ENCODE measurements at places on chromosomes 16 and 17.

- peak; percentile 27 for DNase-seq
These were observed 296.3 kb upstream of the AXIN2 start for GRCh38 chr17:65857718-65858117.

DNA sequence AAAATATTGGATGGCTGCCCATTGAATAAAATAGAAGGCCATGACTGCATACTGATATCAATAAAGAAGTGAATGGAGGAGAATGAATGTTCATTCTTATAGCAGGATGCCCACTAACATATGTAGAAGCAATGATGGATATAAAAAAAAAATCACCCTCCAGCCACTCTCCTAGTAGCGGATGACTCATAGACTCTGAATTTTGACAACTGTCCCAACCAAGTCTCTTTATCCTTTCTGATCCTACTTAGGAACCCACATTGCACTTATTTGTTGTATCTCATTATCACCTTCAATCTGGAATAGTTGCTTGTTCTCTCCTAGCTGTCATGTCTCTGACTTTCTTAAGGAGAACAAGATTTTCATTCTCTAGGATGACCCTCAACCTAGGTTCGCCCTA is 429.9 kb downstream of the HS3ST3B1 start:
- no peak for DNase-seq

DNA sequence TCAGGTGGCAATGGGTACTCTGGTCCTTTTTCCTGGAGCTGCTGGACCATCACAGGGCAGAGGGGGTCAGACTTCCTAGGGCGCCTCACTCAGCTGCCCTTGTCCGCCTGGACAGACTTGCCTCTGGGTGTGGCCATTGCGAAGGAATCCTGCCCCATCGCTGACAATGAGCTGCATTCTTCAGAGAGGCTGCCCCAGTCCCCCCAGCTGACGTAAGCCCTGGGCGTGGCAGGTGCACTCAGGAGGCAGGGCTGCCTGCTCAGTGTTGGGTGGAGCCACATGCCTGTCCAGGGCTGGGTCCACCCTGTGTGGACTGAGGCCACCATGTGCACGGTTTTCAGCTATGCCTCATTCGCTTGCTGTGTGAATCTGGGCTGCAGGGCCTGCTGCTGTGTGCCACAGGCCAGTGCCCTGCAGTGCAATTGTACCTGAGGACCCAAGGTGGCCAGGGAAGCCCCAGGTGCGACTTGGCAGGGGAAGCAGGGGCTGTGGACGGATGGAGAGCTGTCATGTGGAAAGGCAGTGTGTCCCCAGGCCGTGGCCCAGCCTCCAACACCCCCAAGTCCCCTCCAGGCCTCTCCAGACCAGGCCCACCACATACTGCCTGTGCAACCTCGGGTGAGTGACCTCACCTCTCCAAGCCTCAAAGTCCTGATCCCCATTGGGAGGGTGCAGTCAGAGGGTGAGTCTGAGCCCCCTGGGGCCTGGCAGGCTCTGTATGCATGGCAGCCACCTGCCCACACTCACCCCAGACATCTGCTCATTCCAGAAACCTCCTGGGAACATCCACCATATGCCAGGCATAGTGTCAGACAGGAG is 14.0 kb upstream of the MPRIP start:
- peak; percentile 47 for DNase-seq

- DNase-seq = no peak
These were observed 33.8 kb upstream of the SBK1 start for GRCh38 chr16:28258567-28258966.

- DNase-seq = peak; percentile 37
These were observed 1.1 kb downstream of the SPECC1 start for GRCh38 chr17:20010099-20010863.

- no peak for DNase-seq
These were observed 223.5 kb upstream of the N4BP1 start for GRCh38 chr16:48833461-48833860.

DNA sequence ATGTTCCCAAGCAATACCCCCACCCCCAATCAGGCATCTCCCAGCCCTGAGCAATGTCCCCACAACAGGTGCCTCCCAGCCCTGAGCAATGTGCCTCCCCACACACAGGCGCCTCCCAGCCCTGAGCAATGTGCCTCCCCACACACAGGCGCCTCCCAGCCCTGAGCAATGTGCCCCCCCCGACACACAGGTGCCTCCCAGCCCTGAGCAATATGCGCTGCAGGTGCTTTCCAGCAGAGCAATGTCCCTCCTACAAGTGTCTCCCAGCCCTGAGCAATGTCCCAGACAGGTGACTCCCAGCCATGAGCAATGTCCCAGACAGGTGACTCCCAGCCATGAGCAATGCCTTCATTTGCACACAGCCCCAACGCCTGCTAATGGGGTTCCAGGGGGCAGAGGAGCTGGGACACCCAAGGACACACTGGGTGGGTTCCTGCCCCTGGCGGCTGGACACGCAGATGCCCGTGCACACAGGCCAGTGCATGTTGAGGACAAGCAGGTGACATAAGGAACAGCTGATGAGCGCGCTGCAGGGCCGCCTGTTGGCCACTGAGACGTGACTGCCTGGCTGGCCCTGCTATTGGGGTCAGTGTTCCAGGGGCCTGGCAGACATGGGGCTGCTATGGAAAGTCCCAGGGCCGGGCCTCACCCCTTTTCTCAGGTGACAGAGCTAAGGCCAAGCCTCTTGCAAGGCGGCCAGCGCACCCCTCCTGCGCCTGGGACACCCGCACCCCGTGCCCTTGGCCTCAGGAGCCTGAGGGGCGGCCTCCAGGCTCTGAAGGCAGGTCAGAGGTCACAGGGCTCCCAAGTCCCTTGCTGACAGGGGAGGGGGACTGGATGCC is 26.9 kb upstream of the PABPN1L start:
- no peak for DNase-seq
